ENCODE measurements at places on chromosomes 12 and 14.

DNA sequence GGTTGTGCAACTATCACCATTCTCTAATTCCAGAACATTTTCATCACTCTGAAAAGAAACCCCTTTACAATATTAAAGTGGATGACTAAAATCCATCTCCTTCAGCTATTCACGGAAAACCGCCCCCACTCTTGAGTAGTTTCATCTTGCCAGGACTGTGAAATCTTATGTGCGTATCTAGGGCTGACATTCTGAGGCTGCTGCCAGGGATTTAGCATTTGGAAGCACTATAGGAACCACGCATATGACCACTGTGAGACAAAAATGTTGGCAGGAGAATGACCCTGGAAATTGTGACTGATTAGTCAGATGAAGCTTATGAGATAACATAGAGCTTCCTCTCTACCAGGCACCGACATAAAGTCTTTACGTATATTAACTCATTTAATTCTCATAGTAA is 305.2 kb upstream of the PDE3A start:
- DNase-seq: no peak

DNA sequence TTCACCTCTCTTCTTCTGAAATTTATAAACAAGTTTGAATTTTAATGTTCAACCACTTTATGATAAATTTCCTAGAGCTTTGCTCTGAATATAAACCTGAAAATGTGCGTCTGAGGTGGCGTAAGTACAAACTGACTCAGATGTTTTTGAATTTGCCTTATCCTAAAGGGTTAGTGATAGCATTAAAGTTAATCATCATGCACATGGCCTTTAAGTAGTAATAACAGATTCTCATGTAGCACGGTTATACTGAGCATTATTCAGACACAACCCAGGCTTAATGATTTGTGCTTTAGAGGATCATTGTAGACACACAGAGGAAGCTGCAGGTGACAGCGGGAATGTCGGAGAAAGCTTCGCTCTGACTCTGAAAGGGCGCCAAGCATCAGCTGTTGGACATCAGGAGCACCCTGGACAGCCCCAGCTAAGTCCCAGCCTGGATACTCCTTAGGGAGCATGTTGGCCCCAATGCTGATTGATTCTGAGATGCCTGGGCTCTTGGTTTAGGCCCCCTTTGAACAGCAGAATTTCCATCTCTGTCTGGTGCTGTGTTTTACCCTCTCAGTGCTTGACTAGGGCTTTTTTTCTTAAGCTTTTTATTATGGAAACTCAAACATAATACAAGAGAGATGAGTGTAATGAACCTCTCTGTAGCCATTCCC is 91.1 kb downstream of the PLXNC1 start:
- no peak for DNase-seq

DNA sequence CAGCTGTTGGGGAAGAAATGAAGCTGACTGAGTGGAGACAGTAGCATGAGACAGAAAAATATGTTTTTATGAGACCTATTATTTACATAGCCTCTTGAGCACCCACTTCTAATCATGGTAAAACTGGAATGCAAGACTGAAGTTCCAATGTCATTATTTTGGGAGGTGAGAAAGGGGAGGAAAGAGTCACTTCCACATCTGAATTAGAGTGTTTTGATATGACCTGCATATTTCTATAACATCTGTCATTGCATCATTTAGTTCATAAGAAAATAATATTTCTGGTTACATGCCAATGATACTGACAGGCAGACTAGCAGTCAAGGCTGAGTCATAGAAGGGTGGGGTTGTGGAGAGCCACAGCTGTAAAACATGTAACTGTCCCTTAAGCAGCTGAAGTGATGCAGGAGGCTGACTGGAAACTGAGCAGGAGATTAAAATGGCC is 26.7 kb downstream of the NTN4 start:
- DNase-seq: peak; percentile 92

DNA sequence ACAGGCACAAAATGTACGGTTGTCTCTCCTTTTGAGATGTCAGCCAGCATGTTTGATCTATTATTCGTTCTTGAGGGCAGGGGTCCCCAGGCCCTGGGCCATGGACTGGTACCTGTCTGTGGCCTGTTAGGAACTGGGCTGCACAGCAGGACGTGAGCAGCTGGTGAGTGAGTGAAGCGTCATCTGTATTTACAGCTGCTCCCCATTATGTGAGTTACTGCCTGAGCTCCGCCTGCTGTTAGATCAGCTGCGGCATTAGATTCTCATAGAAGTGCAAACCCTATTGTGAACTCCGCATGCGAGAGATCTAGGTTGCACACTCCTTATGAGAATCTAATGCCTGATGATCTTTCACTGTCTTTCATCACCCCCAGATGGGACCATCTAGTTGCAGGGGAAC is 41.4 kb upstream of the SCN8A start:
- DNase-seq: peak; percentile 52

DNA sequence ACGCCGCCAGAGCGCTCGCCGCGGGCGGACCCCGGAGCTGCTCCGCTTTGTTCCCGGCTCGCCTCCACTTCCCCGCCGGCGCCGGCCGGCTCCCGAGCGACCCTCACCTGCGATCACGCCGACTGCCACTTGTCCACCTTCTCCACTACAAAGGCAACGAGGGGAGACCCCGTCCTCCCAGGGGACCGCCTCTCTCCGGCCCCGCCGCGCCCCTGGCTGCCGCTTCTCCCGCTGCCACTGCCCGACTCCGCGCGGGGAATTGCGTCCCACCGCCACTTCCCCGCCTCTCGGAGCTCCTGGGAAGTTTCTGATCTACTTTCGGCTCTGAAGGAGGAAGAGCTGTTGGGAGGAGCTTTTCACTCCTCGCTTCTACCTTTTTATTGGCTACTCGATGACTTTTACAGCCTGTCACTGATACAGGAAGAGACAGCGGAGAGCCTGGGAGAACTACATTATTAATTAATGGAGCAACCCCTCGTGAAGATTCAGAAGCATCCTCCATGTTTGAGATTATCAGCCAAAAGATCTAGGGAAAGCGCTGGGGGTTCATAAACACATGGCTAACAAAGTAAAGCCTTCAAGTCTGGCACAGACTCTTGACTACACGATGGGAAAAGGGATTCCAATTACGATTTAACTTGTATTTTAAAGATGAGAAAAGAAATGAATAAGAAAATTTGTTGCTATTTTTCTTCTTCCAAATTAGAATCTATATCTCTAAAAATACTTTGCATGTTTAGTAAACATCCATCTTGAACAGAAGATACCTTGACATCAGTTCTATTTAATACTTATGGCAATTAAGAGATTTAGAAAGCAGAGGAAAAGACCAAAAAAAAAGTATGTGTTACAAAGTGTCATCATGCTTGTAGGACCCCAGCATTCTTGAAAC is at the start of gene BAZ1A:
TSS of gene BAZ1A (minus strand) at position 330 of the 892 bp plus-strand sequence. CDS start 756 bp downstream, outside the sequence.
- DNase-seq: peak; percentile 90

DNA sequence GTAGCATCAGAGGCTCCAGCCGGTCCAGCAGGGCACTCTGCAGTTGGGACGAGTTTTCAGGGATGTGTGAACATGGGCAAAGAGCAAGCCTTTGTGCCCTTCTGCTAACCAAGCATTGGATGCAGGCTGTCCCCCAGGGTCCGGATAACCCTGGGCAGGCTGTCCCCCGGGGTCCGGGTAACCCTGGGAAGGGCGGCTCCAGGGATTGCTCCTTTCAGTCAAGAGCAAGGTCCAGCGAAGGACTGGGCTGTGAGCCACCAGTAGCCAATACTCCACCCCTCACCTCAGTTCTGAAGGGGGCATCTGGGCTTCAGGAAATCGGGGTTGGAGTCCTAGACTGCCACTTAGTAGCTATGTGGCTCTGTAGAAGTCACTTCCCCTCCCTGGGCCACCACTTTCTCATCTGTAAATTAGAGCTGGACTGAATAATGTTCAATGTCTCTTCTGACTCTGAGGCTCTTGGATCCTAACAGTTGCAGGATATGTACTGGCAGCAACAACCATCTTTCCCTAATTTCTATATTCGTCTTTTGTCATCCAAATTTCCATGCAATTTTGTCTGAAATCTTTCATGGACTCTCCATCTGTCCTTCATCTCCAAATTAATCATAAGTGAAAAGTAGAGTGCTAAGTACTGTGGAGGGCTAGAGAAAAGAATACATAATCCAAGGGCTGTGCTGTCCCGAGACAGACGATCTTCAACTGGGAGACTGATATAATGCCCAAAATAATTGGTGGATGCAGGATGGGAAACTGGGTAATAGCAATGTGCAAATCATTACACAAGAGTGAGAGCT is 137.4 kb upstream of the NTF3 start:
- DNase-seq: no peak

DNA sequence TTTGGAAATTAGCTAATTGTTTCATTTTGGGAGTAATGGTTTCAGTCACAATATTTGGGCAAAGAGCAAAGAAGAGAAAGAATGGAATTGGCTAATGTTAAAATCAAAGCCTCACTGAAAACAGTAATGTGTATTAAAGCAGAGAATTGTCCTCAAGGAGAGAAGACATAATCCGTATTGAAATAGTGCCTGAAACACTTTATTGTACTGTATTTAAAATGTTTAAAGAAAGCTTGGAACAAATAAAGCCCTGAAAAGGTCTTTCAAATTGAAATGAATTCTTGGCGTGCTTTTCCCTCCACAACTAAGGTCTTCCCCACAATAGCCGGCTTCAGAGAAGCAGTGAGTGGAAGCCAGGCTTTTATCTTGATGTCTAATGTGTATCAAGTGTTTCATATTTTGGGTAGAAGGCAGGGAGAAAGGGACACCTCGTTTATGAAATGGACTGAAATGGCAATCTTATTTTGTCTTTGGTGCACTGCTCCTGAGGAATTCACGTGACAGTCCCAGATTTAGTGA is 212.9 kb upstream of the CRY1 start:
- DNase-seq: no peak

DNA sequence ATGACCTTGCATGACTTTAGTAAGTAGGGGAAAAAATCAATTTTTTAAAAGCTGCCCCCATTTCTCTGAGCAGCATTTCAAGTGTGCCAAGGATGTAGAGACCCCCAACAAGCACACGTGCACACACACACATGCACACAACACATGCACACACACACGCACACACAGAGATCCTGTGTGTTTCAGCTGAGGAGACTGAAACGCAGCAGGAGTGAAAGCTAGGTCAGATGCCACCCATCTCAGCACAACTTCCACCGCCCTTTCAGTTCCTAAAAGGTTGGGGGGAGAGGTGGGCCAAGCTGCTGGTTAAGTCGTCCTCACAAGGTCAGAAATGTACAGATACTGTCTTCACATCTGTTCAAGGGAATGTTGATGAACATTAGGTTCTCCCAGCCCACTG is 13.9 kb downstream of the MYL2 start:
- DNase-seq: no peak

- no peak for DNase-seq
Measured at GRCh38 chr12:127334365-127334764, 932.6 kb upstream of the TMEM132C start.

DNA sequence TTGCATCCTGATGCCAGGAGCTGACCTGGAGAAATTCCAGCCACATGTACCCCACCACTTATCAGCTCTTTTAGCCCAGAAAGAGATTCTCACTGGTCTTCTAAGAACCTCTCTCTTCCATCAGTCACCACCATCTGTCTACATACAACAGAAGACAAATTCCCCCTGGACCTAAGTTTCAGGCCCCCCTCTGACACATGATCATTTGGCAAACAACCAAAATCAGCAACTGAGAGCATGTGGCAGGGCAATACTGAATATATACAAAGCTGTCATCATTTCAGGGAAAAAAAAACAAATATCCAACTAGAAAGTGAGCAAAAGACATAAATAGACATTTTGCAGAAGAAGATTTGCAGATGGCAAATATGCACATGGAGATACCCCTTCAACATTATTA is 180.2 kb downstream of the FOXN3 start:
- DNase-seq: peak; percentile 11

GRCh38 chr12:131613678-131614077 is 97.2 kb upstream of the SFSWAP start:
- no peak for DNase-seq

Measured in myocyte (in vitro differentiated cells).